ENCODE measurements at places on chromosomes 2 and 18.

GRCh38 chr2:159683817-159684216 is 28.5 kb upstream of the MARCHF7 start:
- no peak for DNase-seq

GRCh38 chr2:161571051-161571429 is 53.2 kb upstream of the SLC4A10 start:
- DNase-seq: no peak

DNA sequence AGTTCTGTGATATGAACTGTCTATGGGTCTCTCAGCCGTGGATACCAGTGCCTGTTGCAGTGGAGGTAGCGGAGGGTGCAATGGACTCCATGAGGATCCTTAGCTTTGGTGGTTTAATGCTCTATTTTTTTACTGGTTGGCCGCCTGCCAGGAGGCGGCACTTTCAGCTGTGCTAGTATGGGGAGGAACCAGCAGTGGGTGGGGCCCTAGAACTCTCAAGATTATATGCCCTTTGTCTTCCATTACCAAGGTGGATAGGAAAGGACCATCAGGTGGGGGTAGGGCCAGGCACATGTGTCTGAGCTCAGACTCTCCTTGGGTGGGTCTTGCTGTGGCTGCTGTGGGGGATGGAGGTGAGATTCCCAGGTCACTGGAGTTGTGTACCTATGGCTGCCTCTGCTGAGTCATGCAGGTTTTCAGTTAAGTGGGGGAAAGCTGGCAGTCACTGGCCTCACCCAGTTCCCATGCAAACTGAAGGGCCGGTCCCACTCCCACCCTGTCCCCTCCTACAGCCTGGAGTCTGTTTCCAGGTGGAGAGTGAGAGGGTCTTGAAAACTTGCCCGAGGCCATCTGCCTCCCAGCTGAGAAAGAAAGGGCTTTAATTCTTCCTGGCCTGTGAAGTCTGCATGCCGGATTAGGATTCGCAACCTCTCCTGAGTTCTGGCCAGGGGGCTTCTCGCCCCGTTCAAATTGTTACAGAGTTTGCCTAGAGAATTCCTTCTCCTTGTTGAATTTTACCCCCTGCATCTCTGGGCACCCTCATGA is 14.5 kb downstream of the KCNS3 start:
- no peak for DNase-seq

- DNase-seq: no peak
Measured at GRCh38 chr2:237711458-237712150, 84.2 kb downstream of the LRRFIP1 start.

DNA sequence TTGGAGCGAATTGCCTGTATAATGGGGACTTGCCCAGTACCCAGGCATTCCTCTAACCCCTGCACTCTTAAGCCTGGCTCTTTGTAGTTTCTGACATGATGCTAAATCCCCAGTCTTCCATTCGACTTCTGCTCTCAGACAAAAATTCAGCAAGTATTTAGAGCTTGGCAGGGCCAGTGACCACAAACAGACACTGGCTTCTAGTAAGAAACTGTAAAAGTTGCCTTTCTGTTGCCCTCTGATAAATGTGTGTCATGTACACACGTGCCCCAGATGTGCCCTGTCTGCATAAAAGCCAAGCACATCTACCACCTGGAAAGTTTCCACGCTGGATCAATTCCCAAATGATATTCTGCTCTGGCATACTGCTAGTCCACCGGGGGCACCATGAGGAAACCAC is 18.0 kb downstream of the PAX3 start:
- DNase-seq: no peak
